ENCODE measurements at places on chromosomes 6 and 20.

DNA sequence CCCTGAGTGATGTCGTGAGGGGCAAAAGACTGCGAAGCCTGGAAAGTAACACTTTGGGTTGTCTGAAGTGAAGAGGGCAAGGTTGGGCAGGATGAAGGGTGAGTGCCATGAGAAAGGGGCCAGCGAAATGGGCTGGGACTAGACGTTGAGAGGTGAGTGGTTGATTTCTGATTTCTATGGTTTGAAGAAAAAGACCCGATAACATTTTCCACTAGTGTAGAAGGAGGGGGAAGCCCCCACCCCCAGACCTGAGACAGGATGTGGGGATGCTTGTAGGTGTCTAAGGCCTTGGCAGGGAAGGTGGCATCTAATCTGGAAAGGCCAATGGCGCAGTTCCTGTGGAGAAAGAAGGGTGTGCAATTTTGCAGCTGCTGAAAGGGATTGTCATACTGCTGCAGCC, 25.3 kb upstream of the KIF3B start:
- no peak for ATAC-seq

GRCh38 chr20:45448270-45448669, 21.3 kb upstream of the WFDC2 start:
- ATAC-seq = no peak

DNA sequence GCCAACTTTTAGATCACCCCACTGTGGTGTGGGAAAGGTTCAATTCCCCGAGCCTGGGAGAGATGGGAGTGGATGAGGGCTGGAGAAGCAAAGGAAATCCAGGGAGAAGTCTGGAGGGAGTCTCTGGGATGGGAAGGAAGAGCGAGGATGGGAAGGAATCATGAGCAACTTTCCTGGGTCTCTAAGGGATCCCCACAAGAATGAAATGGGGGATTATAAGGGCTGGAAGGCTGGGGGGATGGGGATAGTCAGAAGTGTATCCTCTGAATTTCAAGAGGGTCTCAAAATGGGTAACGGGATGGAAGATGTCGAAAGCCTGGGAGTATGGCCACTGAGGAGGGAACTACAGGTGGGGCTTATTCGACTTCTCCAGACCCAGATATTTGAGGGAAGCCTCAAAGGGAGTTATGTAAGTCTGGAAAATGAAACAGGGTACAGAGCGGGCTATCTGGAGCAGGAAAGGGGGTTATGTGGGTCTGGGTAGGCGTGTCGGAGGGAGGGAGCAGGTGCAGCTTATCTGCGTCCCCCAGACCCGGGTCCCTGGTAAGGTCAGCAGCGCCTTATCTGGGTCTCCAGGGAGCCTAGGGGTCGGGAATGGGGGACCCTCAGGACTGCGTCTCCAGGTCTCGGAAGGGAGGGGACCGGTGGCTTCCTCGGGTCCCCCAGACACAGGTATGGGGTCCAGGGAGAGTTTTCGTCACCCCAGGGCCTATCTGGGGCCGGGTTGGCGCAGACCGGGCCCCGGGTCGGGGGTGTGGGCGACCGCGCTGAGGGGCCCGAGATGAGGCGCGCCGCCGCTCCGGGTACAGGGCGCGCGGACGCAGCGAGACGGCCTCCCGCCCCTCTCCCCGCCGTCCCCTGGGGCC, 550 bp downstream of the PLAGL2 start:
- no peak for ATAC-seq

GRCh38 chr6:33289784-33290315, 449 bp downstream of the PFDN6 start:
- ATAC-seq = no peak
